ENCODE measurements at places on chromosomes 2 and 18.

DNA sequence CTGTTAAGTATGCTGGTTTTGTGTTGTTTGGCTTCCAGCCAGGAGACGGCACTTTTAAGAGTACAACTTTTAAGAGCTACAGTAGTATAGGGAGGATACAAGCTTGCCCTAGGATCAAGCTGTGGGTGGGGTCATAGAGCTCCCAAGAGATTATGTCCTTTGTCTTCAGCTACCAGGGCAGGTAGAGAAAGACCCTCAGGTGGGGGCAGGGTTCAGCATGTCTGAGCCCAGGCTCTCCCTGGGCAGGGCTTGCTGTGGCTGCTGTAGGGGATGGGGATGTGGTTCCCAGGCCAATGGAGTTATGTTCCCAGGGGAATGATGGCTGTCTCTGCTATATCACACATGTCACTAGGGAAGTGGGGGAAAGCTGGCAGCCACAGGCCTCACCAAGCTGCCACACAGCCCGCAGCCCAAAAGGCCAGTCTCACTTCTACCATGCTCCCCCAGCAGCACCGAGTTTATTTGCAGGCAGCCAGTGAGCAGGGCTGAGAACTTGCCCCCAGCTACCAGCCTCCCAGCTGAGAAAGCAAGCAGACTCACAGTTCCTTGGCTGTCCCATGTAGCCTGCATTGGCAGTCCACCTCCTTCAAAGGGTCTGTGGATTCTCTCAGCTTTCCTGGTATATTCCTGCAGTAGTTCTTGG, 105.7 kb upstream of the ERBB4 start:
- DNase-seq, result no peak

- DNase-seq, result no peak
Measured at GRCh38 chr2:212033888-212034287, 504.7 kb downstream of the ERBB4 start.

GRCh38 chr2:55231546-55232083, 478 bp downstream of the CLHC1 start:
- DNase-seq, result no peak

- DNase-seq, result no peak
Measured at GRCh38 chr2:66851449-66851872, 416.5 kb downstream of the MEIS1 start.

GRCh38 chr2:189982780-189983394, 79.6 kb downstream of the MSTN start:
- DNase-seq, result no peak

GRCh38 chr2:159086342-159086741, 117.9 kb downstream of the TANC1 start:
- no peak for DNase-seq

- no peak for DNase-seq
Measured at GRCh38 chr2:18781541-18782280, 192.3 kb upstream of the NT5C1B start.

DNA sequence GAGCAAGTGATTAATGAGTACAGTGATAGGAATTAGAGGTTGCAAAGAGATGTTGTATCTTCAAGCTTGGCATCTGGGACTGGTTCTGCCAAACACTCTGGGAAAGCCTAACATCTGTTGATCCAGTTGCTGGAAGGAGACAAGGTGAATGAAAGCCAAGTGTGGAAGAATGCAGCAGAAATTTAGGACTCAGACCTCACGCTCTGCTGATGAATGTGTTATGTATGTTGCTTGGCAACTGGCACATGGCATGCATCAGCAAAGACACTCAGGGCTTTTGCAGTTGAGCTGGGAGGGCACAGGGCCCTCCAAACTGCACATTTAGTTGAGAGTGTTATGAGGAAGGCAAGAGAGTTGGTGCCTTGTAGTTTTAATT, 105.5 kb downstream of the COLEC12 start:
- DNase-seq, result no peak

DNA sequence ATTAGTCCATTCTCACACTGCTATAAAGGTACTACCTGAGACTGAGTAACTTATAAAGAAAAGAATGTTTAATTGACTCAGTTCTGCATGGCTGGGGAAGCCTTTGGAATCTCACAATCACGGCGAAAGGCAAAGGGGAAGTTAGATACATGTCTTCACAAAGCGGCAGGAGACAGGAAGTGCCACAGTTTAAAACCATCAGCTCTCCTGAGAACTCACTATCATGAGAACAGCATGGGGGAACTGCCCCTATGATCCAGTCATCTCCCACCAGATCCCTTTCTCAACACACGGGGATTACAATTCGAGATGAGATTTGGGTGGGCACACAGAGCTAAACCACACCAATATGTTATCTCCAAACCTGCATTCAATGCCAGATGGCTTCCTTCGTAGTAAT, 716.1 kb downstream of the DCC start:
- no peak for DNase-seq

DNA sequence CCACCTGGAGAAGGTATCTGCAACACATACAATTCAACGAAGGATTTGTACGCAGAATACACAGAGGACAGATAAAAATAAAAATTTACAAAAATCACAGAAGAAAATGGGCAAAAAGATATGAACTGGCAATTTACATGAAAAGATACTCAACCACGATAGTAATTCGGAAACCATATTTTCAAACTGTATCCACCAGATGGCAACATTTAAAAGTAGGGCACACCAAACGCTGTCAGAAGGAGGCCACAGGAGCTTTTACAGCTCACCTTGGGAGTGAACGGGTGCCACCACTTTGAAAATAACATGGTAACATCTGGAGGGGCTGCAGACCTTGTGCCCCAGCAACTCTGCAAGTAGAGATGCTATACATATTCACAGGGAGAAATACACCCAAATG, 9.8 kb downstream of the KIF1A start:
- DNase-seq, result no peak

DNA sequence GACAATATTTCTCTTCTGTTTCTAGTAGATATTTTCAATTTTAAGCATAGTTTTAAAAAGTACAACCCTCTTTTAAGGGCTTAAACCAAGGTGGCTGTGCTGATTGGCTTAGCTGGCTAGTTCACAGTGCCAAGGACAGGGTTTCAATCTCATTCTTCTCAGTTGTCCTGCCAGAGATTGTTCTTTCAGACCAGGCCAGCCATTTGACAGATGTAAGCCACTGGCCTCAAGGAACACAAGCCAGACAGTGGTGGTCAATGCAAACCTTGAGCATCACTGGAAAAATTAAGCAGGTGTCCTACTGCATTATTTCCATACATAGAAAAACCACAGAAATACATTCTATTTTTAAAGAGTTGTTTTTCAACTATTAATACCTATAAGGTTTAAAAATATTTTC, 5.9 kb downstream of the RNF103 start:
- DNase-seq, result no peak

GRCh38 chr2:158600155-158600802, 143.5 kb downstream of the PKP4 start:
- no peak for DNase-seq

GRCh38 chr2:182186132-182186735, 200.6 kb downstream of the PPP1R1C start:
- DNase-seq, result no peak

- DNase-seq, result no peak
Measured at GRCh38 chr2:54666634-54667265, 56.7 kb upstream of the EML6 start.

- DNase-seq, result no peak
Measured at GRCh38 chr18:9885170-9886004, at the start of gene TXNDC2. Gene TXNDC2 (plus strand): TSS chr18:9885973. CDS start chr18:9886681, 708 bp downstream.
